T-helper 17 cell (primary cell): ENCODE measurements at places on chromosomes 12 and 14.

DNA sequence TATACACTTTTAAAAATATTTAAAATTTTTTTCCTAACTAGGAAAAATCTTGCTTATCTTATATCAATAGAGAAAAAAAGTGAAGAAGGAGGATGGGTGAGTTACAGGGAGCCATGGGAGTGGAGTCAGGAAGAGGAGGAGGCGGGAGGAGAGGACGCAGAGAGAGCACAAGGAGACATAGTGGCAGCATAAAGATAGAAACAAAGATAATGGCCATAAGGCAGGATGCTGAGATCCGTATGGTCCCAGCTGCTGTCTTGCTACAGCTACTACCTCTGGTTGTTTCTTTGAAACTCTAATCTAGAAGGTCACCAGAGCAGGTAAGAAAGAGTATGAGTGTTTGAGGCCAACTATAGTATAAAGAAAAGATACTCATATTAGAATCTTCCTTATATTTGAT, 2.6 kb upstream of the SOX5 start:
- DNase-seq, result no peak

DNA sequence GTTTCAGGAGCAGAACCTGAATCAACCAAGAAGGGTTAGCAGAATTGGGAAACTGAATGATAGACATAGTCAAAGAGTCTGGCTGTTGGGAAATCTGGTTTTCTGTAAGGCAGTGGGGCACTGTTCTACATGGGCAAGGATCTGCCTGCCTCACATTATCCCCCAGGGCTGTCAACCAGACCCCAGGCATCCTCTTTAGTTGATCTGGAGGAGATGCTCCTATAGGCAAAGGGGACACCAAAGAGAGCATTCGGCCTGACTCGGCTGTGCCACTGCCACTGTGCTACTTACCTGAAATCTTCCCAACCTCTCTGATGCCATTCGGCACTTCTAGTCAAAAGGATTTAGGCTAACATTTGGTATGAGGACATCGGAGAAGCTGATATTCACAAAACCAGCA, 4.1 kb downstream of the ISCU start:
- no peak for DNase-seq

- no peak for DNase-seq
These were observed 174.2 kb upstream of the CCDC196 start for GRCh38 chr14:66311990-66312389.

DNA sequence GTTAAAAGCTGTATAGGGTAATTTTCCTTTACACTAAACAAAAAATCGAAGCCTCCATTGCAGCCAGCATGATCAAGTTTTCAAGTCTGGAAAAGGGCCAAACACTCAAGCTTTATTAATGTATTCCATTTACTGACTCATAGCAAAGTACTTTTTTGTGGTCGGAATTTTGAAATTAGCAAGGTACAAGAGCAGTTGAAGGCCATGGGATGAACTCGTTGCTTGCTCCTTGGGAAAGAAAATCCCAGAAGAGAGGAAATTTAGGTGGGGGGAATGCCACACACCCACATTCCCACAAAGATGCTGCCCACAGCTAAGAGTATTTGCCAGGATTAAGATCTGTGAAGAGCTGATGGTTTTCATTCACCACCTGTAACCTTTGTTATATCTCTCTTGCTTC, 333.7 kb downstream of the EGLN3 start:
- no peak for DNase-seq

- no peak for DNase-seq
These were observed 4.7 kb upstream of the TUBA1C start for GRCh38 chr12:49260166-49260565.

- DNase-seq, result no peak
These were observed 181.2 kb upstream of the NRXN3 start for GRCh38 chr14:77988970-77989369.

DNA sequence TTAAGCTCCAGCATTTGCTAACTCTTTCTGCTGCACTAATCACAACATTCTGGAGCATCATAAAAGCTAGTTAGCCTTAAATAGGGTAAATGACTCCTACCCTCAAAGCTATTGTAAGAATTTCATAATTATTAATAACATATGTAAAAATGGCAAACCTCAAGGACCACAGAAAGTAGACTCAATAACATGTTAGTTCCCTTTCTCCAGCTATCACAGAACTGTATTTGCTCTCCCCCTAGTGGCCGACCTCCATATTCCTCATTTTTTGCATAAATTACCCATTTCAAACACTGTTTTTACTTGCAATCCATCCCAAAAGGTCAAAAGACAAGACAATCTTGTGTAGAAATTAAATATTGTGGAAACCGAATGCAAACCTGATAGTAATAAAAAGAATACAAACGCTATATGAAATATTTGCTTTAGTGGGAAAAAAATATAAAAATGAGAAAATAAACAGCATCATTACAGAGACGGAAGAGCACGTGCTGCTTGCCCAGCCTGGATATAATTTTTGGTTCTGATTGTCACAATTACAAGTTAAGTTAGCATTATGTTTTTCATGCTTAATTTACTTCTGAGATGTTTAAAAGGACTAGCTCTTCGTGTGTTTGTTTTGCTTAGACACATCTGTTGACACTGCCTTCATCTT, 97.9 kb downstream of the RERGL start:
- no peak for DNase-seq

DNA sequence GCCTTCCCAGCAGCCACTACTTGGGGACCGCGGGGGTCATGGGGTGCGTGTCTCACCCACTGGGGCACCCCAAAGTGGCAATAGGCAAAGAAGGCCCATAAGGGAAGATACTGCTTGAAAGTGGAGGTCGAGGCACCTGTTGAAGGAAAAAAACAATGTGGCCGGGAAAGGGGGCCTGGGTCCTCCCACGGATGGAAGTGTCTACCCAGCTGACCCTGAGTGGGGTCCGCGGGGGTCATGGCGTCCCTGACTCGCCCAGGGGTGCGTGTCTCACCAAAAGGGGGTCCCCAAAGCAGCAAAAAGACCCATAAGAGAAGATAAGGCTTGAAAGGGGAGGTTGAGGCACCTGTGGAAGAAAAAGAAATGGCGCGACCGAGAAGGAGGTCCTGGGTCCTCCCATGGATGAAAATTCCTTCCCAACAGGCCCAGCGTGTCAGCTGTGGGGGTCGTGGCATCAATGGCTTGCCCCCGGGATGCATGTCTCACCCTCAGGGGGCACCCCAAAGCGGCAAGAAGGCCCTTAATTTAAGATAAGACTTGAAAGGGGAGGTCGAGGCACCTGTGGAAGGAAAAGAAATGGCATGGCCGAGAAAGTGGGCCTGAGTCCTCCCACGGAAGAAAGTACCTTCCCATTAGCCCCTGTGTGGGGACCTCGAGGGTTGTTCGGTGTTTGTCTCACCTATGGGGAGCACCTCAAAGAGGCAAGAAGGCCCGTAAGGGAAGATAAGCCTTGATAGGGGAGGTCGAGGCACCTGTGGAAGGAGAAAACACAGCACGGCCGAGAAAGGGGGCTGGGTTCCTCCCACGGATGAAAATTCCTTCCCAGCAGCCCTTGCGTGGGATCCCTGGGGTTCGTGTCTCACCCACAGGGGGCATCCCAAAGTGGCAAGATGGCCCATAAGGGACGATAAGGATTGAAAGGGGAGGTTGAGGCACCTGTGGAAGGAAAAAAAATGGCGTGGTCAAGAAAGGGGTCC, 266.0 kb downstream of the ALG10 start:
- no peak for DNase-seq

GRCh38 chr12:32698285-32698684, 19.2 kb downstream of the DNM1L start:
- DNase-seq, result no peak

GRCh38 chr14:89085737-89086382, 261.4 kb downstream of the TTC8 start:
- DNase-seq, result no peak

GRCh38 chr14:61145034-61145902, 135.9 kb downstream of the TMEM30B start:
- DNase-seq, result no peak

GRCh38 chr14:102588821-102589220, 3.6 kb upstream of the RCOR1 start:
- DNase-seq, result no peak

DNA sequence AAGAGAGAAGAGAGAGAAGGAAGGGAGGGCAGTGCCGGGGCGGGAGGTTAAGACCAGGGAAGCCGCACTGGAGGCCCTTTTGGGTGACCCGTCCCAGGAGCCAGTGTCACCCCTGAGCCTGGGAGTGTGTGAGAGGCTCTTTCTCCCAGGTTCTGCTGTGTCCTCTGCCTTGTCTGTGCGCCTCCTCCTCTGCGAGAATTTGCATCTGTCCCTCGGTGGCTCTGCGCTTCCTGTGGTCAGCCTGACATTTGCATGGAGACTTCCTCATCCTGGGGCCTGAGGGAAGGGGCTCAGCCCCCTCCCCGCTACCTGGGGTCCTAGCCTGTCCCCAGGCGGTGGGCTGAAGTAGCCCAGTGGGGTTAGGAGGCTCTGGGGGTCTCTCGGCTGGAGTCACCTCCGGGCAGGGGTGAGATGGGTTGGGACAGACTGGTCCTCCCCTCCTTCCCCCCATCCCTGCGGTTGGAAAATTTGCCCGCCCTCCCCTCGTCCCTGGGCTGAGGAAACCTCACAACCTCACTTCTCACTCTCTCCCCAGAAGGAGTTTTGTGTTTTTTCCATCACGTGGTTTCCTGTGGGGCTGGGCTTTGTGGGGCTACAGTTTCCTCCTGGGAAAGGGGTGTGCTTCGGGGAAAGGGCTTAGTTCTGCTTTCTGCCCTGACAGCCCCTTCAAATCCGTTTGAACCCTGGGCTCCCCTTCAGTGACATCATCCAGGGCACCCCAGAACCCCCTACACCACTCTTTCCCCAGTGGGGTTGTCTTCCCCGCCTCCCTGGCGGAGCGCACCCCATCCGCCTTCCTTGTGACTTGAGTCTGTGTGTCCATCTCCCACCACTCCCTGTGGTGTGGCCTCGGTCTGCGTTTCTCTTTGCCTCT, 2.5 kb downstream of the PTPN6 start:
- DNase-seq, result no peak

- no peak for DNase-seq
These were observed 320.7 kb downstream of the BTG1 start for GRCh38 chr12:91824991-91825390.

GRCh38 chr12:29782871-29783772, 620 bp downstream of the TMTC1 start:
- no peak for DNase-seq

DNA sequence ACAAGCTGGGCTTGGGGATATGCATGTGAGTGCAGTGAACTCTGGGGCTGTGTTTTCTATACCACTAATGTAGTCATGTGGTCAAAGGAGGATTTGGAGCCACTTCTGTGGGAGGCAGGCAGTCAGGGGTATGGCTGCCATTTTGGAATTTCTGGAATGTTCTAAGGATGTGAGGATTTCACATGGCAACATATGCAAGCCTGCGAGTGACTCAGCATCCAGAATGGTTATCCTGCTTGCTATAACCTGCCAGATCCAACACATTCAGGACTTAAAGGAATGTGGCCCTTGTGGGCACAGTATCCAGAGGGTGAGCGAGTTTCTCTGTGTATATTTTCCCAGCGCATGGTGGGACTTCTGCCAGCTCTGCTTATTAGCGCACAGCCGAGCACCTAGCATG, 249.2 kb upstream of the PWP1 start:
- no peak for DNase-seq

DNA sequence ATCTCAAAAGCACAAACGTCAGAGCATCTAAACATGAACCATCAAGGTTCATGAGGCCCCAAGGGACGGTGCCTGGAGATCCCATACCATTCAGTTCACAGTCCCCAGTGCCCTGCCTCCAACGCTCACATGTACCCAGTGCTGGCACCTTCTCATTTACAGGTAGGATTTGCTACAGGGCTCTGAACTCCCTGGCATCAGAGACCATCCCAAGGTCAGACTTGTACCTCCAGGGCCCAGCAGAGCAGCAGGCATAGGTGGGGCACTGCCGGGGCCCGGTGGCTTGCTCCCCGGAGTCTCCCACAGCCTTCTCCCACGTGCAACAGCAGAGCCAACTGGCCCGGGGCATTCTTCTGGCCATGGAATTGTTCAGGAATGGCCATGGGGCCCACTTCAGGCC, 114.8 kb downstream of the BCL11B start:
- DNase-seq, result no peak

DNA sequence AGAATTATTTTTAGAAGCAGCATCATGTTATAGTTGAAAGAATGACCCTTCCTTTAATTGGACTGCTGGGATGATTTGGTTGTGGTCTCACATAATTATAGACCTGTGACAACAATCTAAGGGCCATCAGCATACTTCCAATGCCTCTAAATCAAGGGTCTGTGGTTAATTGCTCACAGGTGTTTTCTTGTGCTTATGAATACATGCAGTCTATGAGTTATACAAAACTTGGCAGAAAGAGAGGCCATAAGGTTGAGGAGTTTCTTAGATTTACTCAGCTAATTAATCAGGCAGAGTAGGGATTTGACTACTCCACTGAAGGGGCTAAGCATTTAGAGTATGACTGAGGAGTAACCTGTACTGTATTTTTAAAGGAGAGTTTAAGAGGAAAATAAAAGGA, 37.0 kb upstream of the FRMD6 start:
- no peak for DNase-seq

DNA sequence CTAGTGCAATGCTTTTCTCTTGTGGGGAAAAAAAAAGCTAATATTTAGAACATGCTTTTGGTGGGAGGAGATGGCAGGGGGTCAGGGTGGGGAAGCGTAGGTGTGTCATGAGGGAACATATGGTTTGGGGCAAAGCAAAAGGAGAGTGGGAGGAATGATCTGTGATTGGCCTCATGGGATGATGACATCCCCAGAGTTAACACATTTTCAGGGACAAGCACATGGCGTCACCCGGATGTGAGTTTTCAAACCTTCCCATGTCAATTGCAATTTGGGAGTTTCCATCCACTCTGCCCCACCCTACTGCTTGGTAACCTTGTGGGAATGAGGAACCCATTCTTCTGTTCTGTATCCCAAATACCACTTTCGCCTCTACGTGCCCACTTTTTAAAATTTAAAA, 164.2 kb downstream of the SSPN start:
- no peak for DNase-seq

DNA sequence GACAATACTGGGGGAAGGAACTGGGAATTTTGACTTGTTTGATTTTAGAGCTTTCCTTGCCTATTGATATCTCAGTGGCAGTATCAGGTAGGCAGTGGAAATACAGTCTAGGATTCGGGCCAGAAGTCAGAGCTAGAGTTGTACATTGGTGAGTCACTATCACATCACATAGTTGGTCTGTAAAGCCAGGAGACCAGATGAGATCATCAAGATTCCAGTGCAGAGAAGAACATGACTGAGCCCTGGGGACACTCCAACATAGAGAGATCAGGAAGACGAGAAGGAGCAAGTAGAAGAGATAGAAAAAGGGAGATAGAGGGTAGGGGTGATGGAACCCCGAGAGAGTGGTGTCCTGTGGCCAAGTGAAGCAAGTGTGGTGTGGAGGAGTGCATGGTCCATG, 46.6 kb upstream of the NR1H4 start:
- DNase-seq, result no peak
